ENCODE measurements at places on chromosomes 6 and 20. TPM values are rescaled to one million over a fixed set of nuclear protein-coding genes. Genes with fewer than 3 reads are reported as not detected.

The TPX2 gene
- 106 TPM for polyA plus RNA-seq

The TCP11 gene
- not detected for polyA plus RNA-seq

The MUC22 gene
- polyA plus RNA-seq: not detected

The CRISP3 gene
- polyA plus RNA-seq: not detected

The CASS4 gene
- polyA plus RNA-seq: 0.03 TPM

The MRAP2 gene
- 0.75 TPM for polyA plus RNA-seq

The BPIFA1 gene
- polyA plus RNA-seq: not detected

The SLC25A27 gene
- polyA plus RNA-seq: 0.98 TPM

The CST9L gene
- polyA plus RNA-seq: not detected

The PTGIS gene
- polyA plus RNA-seq: 0.05 TPM

The QRSL1 gene
- 11.5 TPM for polyA plus RNA-seq

- no peak for DNase-seq
Observed at GRCh38 chr6:149939356-149939648, 2.5 kb upstream of the ULBP2 start.

GRCh38 chr6:83231146-83231545 is 38.0 kb downstream of the RWDD2A start:
- DNase-seq: no peak

DNA sequence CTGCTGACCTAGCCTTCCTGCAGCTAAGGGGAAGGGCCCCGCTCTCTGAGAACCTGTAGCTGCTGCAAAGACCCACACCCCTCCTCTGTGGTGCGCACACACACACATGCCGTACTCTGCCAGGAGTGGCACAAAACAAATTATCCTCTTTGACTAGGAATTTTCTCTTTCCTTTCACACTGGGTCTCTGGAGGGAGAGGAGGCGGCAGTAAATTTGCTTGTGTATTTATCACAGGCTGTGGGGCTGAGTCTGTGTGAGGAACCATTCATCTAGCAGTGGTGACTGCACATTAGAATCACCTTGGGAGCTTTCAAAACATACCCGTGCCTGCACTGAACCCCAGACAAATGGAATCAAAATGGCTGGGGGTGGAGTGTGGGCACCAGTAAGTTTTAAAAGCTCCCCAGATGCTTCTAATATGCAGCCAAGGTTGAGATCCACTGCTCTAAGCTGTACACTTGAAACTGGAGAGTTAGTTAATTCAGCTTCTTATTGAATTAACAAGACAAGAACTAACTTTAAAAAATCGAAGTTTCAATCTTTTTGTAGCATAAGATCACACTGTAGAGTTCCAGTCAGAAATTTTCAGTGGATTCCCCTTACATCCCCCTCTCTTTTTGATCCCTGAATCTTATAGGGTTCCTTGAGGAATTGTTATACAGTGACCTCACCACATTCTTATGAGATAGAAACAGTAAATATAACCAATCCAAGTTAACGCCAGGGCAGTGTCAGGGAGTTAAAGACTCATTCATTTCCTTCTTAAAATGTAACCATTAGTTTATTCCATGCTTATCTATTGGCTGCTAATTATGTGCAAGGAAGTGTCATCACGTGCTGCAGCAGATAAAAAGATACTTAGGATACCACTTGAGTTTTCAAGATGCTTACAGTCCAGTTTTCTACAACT is 29.8 kb upstream of the GMDS start:
- no peak for DNase-seq

DNA sequence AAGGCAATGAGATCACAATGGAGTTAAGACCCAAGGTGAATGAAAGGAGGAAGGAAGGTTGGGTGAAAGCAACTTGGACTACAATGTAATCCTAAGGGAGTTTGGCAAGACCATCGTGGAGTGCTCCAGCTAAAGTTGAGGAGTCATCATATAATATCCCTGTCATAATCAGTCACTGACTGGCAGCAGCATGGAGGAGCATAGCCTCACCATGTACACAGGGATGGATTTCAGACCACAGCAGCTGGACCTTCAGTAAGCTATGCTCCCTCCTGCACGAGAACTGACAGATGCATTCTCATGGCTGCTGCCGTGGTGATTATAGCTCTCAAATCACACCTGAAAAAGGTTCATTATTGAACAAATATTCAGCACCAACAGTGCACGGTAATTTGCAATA is 43.0 kb downstream of the GOPC start:
- no peak for DNase-seq

- no peak for DNase-seq
Observed at GRCh38 chr20:39877788-39878187, 811.2 kb downstream of the MAFB start.

- DNase-seq: peak; percentile 19
Observed at GRCh38 chr20:18943542-18943941, 130.0 kb downstream of the SCP2D1 start.

GRCh38 chr6:154933181-154933827 is 61.8 kb upstream of the TIAM2 start:
- DNase-seq: no peak

DNA sequence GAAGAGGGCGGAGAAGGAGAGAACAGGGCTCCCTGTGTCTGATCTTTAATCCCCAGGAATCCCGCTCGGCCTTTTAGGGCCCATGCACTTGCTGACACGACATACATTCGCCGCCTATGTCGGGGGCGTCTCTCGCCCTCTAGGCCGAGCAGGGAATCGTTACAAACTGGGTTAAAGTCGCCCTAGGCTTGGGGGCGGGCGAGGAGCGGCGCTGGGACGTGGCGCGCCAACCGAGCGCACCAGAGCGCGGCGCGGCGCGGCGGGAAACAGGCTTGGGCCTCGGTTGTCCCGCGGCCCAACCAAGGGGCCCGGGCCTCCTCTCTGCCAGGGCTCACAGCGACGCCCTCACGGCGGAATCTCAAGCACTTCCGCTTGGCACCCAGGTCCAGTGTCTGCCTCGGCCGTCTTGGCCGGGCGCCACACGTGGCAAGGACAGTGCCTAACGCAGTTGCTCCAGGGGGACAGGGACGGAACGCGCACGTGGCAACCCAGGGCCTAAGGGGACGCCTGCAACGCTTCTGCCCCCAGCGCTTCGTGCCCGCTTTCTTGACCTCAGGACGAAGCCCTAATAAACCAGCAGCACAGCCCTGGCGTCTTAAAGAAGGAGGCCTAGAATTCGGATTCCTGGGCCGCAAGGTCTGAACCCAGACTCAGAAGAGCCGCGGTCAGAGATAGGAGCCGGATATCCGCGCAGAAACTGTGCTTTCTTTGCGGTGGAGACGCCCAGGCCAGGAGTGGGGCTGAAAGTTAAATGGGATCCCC is 71.5 kb downstream of the NCR2 start:
- DNase-seq: no peak

- no peak for DNase-seq
Observed at GRCh38 chr6:15449011-15449410, 203.1 kb downstream of the JARID2 start.

GRCh38 chr6:111481836-111482187 is 1.2 kb downstream of the REV3L start:
- DNase-seq: no peak

- no peak for DNase-seq
Observed at GRCh38 chr6:85669735-85670194, 27.1 kb upstream of the SYNCRIP start.

GRCh38 chr20:62603021-62603906 is 39.0 kb upstream of the SLCO4A1 start:
- no peak for DNase-seq

- no peak for DNase-seq
Observed at GRCh38 chr6:24738741-24739140, 19.8 kb upstream of the C6orf62 start.

GRCh38 chr20:49937027-49937929 is 1.1 kb downstream of the RNF114 start:
- no peak for DNase-seq

GRCh38 chr6:88605271-88605670 is 358.1 kb downstream of the RNGTT start:
- DNase-seq: no peak

DNA sequence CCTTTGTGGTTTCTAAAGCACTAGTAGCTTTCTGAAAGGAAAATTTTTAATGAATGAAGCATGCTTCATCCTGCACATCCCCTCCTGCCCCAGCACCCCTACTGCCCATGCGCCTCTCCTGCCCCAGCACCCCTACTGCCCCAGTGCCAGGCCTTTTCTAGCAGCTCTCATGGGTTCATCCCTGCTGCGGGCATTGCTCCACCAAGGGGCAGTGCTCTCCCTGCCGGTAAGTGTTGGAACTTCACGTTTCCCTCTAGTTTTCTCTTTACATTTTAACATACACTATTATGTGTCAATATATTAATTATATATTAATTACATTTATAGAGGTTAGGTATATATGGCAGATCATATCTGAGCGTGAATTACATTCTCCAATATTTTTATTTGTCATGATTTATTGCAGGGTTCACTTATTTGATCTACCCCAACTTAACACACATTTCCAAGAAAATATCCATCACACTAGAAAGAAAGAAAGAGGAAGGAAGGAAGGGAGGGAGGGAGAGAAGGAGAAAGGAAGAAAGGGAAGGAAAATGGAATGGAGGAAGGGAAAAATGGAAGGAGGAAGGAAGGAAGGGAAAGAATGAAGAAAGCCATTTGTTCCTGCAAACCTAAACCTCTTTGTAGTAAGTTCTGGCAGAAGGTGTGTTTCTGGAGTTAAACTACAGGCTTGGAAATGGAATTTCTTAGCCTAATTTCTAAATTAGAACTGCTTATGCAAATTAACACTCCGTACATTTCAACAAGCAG is 46.8 kb downstream of the CEP43 start:
- peak; percentile 10 for DNase-seq

DNA sequence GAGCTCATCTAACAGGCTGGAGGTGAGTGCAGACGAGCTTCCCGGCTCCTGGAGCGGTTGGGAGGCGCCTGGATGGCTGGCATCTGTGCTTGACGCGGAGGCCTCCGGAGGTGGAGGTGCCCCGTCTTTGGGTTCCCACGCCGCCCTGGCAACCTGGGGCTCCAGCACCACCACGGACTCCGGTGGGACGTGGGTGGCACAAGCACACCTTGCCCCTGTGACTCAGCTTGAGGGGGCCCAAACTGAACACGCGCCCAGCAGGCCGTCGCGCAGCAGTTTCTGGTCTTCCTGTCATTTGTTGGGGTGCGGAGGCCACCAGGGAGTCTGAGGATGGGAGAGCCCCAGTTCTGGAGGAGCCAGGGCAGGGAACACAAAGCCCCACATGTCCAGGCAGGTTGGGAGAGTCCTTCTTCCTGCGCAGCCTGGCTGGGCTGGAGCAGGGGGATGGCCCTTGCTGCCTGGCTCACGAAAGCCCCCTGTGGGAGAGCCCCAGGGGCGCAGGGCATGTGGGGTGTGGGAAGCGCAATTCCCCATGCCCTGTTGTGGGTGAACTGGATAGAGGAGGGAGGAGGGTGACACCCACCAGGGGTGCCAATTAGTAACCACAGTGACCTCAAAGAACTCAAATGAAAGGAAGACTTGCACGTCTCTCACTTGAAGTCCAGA is 1378.6 kb upstream of the DEFB115 start:
- DNase-seq: no peak

GRCh38 chr6:14787250-14787649 is 458.6 kb upstream of the JARID2 start:
- no peak for DNase-seq

GRCh38 chr20:56860413-56860812 is 231.3 kb downstream of the TFAP2C start:
- no peak for DNase-seq

All from A549 (cell line).